ENCODE measurements at places on chromosomes 16 and 17.

- DNase-seq, result no peak
Observed at GRCh38 chr17:82267575-82268379, 5.7 kb downstream of the CSNK1D start.

DNA sequence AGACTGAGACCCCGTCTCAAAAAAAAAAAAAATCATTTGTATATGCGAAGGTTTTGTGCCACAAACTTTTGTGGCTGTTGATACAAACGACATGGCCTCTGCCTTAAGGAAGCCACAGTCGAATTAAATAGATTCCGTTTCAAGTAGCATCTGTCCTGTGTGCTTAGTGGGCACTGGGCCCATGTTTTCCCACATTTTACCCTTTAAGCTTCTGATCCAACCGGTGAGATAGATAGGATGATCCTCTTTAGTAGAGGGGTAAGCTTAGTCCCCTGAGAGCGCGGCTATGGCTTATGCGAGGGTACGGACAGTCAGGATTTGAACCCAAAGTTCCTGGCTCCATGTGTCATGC lies 776 bp upstream of the TMEM219 start:
- DNase-seq, result no peak

DNA sequence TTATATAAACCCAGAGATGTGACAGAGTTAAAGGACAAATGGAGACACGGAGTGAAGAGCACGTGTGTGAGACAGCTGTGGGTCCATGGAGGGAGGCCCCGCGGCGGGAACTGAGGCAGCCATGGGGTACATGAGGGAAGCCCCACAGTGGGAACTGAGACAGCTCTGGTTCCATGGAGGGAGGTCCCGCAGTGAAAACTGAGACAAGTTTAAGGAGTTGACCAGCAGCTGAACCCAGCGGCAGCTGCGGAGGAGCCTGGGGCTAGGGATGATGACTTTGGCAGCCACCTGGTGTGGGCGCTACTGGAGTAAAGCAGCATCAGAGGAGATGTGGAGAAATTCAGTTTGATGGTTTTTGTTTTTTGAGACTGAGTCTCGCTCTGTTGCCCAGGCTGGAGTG lies 185.1 kb downstream of the RPTOR start:
- DNase-seq, result no peak

GRCh38 chr17:30232015-30232823 lies 3.3 kb downstream of the SLC6A4 start:
- no peak for DNase-seq

DNA sequence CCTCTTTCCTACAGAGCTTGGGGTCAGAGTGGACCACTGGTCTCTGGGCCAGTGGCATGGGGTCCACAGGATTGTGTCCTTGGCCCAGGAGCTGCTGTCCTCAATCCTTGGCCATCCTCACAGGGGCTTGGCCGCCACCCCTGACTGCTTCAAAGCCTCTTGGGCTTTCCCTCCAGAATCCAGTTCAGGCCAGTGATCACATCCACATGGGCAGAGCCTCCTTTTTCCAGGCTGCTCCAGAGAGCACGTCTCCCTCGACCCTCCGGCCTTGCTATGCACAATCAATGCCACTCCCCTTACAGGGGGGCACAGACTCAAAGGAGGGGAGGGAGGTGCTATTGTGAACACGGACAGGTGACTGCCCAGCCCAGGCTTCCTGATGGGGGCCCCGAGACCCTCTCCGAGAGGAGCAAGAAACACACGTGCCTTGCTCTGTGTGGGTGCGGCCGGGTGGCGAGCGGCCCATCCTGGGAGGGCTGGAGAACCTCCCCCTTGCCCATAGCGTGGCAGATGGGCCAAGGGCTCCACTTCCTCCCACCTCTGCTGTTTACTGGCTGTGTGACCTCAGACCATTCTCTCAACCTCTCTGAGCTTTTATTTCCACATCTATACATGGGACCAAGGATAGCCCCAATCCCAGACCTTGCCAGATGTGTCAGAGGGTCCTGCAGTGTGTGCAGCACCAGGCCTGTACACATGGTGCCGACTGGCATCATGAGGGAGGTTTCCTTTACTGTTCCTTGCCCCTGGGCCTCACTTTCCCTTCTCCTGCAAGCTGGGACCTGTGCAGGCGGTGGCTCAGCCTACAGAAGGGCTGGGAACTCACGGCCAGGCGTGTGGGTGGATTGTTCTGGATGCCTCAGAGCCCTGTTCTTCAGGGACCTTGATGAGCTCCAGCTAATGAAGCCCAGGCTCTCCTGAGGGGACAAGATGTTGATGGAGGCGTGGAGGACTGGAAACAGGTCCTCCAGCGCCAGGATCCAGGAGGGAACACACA lies 229.0 kb upstream of the GSE1 start:
- DNase-seq, result no peak

- DNase-seq, result no peak
Observed at GRCh38 chr16:64162613-64163375, 959.1 kb downstream of the CDH11 start.

DNA sequence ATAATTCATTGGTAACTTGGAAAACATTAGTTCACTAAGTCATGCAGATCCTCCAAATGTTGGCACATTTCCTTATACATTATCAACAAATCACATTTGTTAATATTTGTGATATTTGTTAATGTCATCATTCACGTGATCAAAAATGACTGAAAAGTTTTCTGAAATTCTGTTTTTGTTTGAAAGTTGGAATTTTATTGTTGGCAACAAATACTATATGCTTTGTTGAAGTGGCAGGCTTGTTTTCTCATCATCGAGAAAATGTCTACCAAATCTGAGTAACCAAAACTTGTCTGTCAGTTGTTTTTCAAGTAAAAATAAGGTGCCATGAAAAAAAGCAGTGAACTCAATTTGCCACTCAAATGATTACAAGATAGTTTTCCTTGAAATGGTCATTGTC lies 62.8 kb downstream of the NACA2 start:
- DNase-seq, result no peak

- DNase-seq, result no peak
Observed at GRCh38 chr16:49189286-49189685, 92.4 kb downstream of the CBLN1 start.

DNA sequence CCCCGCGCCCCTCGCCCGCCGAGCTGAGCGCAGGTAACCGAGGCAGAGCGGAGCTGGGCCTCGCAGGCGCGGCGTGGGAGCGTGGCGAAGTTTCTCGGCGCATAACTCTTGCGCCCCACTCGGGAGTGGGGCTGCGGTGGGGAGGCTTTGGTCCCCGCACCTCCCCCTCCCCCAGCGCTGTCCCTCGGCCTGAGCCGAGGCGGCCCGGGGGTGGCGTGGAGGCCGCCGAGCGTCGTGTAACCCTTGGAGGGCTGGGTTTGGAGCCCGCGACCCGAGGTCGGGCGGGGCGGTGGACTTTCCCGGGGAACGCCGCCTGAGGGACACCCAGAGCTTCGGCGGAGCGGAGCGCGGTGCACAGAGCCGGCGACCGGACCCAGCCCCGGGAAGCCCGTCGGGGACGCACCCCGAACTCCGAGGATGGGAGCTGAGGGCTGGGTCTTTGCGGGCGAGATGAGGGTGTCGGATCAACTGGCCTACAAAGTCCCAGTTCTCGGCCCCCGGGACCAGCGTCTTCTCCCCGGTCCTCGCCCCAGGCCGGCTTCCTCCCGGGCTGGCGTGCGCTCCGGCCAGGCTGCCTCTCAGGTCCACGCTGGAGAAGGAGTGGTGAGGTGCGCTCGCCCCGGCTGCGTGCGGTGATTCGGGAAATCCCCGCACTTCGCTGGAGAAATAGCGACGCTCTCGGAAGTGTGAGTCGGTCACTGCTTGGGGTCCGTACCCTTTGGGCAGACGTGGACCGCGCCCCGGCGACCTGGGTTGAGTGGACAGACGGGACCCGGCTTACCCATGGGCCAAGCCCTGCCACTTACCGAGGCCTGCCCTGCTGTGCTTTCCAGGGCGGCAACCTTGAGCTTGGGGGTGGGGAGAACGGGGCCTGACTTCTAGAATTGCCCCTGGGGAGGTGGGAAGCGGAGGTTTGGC lies 168.4 kb downstream of the RAB11FIP4 start:
- no peak for DNase-seq

- DNase-seq, result no peak
Observed at GRCh38 chr17:68562736-68563135, 38.4 kb downstream of the FAM20A start.

DNA sequence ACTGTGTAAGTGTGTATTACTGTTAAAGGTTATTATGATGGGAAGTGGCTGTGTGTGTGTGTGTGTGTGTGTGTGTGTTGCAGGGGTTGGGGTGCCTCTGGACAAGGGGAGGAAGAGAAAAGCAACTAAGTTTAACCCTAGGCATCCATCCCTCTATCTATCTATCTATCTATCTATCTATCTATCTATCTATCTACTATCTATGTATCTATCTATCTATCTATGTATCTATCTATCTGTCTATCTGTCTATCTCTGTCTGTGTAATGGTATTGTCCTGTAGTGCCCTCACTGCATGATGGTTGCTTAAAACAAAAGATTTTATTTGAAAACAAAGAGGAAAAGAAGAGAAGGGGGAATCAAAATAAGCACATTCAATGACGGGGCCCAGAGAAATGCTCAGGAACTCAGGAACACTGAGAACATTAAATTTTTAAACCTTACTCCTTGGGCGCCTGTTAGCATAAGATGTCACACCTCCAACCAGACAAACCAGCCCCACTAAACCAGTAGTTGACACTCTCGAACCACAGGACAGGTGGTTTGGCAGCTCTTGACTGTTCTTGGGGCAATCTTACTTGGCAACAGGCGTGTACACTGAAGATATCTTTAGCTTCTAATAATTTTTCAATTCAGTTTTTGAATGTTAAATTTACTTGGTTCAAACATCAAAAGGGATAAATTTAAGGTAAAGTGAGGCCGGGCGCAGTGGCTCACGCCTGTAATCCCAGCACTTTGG lies 5.1 kb upstream of the RPL26 start:
- no peak for DNase-seq

DNA sequence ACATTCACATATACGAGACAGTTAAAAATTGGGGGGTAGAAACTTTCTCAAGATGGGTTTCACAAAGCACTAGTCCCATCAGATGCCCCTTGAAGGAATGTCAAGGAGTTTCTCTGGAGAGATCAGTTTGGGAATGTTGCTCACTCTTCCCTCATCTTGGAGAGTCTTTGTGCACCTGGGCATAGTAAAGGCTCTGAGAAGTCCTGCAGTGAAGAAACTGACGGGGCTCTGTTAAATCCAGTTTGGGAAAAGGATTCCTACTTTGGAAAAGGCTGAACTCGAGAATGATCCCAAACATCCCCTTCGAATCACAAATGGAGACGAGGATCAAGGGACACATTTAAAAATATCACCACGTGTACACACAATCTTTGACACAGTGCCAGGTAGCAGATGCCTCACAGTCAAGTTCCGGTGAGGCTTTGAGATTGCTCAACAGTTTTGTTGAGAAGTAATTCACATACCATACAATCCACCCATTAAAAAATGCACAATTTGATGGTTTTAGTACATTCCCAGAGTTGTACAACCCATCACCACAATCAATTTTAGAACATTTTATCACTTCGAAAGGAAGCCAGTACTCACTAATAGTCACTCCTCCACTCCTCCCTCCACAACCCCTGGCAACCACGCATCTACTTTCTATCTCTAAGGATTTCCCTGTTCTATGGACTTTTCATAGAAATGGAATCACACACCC lies 203.4 kb upstream of the FOXF1 start:
- DNase-seq, result no peak

- DNase-seq, result no peak
Observed at GRCh38 chr17:39782980-39783379, 45.2 kb downstream of the GRB7 start.

- DNase-seq, result no peak
Observed at GRCh38 chr16:65178151-65178550, 56.3 kb upstream of the CDH11 start.

- no peak for DNase-seq
Observed at GRCh38 chr16:87541872-87542234, 49.0 kb upstream of the ZCCHC14 start.

GRCh38 chr16:54801057-54801844 lies 129.4 kb upstream of the IRX5 start:
- DNase-seq, result no peak

DNA sequence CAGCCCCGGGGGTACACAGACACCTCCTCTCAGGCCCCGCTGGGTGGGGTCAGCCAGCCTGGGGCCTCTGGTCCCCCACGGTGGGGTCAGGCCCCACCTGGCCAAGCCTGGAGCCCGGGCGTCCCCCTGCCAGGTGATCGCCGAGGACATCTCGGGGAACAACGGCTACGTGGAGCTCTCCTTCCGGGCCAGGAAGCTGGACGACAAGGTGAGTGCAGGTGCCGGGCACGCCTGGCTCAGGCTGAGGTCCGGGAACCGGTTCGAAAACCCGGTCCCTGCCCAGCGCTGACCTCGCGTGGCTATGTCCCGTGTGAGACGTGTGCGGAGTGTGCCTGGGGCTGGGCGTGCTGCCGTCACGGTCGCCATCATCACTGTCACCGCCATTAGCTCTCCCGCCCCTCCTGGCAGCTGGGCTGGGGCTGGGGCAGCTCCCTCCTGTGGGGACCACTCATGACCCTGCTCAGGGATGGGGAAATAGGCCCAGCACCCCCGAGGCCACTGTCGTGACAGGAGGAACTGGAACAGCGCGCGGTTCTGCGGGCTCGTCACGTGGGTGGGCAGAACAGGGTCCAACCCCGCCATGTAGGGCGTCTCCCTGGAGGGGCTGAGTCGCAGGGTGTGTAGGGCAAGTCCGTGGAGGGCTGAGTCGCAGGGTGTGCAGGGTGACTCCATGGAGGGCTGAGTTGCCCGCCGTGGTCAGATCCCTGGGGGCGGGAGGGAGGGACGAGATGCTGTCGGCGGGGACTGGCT lies 8.5 kb downstream of the CPNE7 start:
- no peak for DNase-seq

DNA sequence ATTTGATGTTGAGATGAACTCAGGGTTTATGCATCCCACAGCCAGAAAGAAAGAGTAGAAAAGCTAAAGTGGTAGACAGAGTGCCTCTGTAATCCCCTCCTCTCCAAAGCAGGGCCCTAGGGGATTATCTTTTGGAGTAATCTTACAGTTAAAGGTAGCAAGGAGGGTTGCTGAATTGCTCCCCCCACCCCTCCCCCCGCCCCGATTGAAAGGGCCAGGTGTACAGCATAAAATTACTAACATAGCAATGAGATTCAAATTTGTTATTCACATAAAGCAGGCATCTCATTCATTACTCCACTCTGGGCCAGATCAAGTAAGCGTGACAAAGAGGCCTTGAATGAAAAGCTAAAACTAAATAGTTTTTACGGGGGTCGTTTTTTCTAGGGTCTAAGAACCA lies 72.7 kb downstream of the STH start:
- DNase-seq, result no peak

GRCh38 chr17:41588126-41588810 lies 1.6 kb upstream of the KRT14 start:
- no peak for DNase-seq

Measured in activated CD4-positive, alpha-beta T cell treated with anti-CD3 and anti-CD28 coated beads, Interleukin-2, amount 10 ng/mL, durations not matched to agents 7 days and 5 days (primary cell).